Neural crest cell (in vitro differentiated cells): ENCODE measurements at places on chromosomes 3 and 15.
A peak's percentile ranks its signal among the peaks of the same experiment; 100 is the strongest.

GRCh38 chr15:88484682-88485331 lies 17.3 kb downstream of the MRPS11 start:
- no peak for DNase-seq

DNA sequence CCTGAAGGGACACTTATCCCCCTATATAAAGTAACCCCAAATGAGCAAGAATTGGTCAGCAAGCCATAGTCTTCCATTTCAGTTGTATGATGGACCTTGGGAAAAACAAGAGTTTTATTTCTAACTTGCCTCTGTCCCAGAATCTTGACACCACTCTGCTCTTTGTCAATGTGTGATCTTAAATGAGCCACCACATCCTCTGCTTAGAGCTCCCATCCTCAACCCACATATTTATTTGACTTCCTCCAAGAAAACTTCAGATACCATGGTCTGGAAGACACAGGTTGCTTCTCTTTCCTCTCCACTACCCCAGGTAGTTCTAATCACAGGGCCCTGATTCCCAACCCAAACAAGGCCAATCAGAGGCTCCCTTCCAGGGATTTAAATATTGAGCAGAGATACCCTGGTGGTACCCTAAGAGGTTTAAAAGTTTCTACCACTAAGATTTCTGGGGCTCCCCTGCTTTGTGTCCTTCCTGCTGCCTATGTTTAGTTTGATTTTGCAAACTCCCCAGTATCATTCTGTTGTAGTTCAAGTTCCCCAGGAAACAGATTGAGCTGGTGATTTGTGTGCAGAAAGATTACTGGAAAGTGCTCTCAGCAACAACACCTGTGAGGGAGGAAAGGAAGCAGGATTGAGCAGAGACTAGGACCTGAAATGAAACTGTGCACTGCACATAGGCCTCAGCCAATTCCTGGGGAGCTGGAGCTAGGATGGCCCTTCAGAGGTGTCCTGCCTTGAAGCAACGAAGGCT lies 64.3 kb downstream of the MTHFS start:
- no peak for DNase-seq

- DNase-seq, result no peak
These were observed 18.2 kb downstream of the DNAJB8 start for GRCh38 chr3:128448491-128448890.

- DNase-seq, result no peak
These were observed 236.3 kb downstream of the MEX3B start for GRCh38 chr15:81809543-81809942.

DNA sequence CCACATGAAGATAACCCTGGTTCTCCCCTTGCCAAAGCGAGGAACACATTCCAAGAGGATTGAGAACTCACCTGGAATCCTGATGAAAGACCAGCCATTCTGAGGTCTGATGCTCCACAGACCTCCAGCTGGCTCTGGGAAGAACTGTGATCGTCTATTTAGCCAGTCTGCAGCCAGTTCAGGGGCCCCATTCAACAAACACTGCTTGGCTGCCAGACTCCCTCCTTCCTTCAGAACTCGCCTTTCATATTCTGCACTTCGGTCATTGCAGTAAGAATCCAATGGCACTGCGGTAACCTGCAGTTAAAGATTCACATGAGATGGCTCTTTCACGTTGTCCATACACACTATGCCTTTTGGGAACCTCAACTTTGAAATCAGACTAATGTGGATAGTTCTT lies 67.6 kb downstream of the CHAC1 start:
- DNase-seq, result no peak

- DNase-seq, result no peak
These were observed 52.6 kb downstream of the TBC1D2B start for GRCh38 chr15:78024883-78025282.

- DNase-seq, result no peak
These were observed 410.4 kb upstream of the RORA start for GRCh38 chr15:61639491-61639890.

DNA sequence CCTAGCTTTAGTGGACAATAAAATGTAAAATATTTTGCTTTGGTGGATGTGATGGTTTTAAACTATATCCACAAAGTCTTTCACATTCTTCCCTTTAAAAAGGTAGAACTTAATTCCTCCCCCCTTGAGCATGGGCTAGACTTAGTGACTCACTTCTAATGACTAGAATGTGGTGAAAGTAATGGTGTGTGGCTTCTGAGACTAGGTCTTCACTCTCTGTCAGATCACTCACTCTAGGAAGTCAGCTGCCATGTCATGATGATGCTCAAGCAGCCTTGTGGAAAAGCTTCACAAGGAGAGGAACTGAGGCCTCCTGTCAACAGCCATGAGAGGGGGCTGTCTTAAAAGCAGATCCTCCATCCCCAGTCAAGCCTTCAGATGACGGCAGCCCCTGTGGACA lies 4.2 kb downstream of the LRRC2 start:
- no peak for DNase-seq

GRCh38 chr3:149340310-149340933 lies 7.0 kb upstream of the TM4SF18 start:
- no peak for DNase-seq

DNA sequence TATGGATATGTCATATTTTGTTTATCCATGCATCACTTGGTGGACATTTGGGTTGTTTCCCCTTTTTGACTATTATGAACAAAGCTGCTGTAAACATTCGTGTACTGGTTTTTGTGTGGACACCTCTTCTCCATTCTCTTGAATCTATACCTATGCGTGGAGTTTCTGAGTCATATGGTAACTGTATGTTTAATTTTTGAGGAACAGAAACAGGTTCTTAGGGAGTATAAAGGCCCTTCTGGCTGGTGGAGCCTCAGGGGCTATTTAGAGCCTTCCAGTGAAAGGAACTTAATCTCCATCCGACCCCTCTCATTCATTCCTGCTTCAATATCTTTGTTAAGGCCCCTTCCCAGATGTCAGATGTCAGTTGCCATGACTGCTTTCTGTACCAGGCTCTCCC lies 14.1 kb upstream of the CTXND1 start:
- DNase-seq, result no peak

DNA sequence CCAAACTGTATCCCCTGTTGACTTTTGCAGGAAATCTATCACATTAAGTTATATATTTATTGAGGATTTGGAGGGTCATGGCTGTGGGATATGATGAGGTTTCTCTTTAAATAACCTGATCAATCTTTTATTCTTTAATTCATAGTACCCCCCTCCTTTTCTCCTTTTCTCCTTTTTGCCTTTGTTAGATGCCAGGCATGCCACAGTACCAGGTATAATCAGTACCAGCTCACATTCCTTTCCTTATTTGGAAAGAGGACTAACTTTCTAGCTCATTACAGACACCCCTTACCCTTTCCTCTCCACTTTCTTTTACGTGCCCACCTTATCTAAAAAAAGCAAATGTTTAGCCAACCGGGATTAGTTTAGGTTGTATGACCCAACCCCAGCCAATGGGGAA lies 326.4 kb upstream of the NAALADL2 start:
- no peak for DNase-seq

DNA sequence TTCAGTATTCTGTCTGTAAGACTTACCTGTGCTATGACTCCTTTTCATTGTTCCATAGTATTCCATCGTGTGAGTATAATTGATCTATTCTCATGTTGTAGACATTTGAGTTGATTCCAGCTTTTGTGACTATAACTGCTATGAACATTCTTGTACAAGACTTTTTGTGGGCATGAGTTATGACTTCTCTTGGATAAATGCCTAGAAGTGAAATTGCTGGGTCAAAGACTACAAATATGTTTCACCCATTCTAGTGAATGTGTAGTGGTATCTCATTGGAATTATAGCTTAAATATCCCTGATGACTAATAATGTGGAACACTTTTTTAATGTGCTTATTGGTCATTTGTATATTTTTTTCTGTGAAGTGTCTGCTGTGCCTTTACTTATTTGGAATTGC lies 27.6 kb upstream of the NPHP3 start:
- DNase-seq, result no peak

DNA sequence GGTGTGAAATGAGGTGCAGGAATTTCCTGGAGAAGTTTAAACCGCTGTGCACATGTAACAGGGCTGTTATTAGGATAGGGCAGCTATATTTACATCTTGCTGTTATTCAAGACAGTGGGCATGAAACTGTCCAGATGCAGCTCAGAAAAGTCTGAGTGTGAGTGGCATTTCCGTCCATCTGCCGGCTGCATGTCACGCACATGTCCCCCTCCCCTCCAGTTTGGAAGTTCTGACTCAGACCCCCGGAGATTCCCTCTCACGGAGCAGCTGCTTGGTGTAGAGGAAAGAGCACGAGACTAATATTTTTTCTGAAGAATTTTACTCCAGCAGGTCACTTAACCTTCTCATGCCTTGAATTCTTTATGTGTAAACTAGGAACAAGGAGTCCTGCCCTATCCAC lies 69.8 kb downstream of the FEM1B start:
- DNase-seq, result no peak

- no peak for DNase-seq
These were observed 80.7 kb downstream of the MBNL1 start for GRCh38 chr3:152349392-152349791.

DNA sequence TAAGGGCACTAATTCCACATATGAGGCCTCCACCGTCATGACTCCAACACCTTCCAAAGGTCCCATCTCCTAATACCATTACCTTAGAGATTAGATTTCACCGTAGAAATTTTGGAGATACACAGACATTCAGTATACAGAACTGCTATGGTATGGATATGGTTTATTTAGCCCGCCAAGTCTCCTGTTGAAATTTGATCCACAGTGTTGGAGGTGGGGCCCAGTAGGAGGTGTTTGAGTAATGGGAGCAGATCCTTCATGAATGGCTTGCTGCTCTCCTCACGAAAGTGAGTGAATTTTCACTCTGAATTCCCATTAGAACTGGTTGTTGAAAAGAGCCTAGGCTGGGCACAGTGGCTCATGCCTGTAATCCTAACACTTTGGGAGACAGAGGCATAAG lies 7.4 kb downstream of the MKRN3 start:
- DNase-seq, result no peak

DNA sequence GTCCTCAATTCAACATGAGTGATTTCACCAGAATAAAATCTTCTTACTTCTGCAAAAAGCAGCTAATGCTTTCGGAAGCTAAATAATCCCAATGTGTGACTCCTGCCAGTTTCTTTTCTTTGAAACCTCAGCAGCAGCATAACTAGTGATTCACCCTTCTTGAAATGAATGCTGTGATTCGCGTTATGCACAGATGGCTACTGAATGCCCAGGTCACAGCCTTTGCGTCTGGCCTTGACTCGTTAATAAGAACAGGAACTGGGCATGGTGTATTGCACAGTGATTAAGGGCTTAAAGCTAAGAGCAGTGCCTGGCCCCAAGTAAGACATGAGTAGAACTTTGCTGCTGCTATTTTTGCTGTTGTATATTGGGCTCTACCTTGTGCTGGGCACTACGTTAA lies 19.0 kb downstream of the CGNL1 start:
- DNase-seq, result no peak

- no peak for DNase-seq
These were observed 271.3 kb downstream of the PLOD2 start for GRCh38 chr3:145889730-145890129.

- DNase-seq, result no peak
These were observed 6.7 kb downstream of the ISLR start for GRCh38 chr15:74179983-74180880.

- no peak for DNase-seq
These were observed 105.7 kb downstream of the SNRPN start for GRCh38 chr15:25060472-25060803.

- DNase-seq, result no peak
These were observed 8.0 kb upstream of the PXK start for GRCh38 chr3:58324391-58325390.

DNA sequence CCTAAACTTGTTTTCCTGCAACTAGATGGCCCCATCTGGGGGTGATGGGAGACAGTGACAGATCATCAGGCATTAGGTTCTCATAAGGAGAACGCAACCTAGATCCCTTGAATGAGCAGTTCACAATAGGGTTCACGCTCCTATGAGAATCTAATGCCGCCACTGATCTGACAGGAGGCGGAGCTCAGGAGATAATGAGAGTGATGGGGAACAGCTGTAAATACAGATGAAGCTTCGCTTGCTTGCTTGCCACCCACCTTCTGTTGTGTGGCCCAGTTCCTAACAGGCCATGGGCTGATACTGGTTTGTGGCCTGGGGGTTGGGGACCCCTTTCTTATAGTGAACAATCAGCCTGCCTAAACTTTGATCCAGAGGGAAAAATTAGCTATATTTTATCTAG lies 15.2 kb upstream of the C3orf49 start:
- DNase-seq, result no peak

GRCh38 chr3:126113733-126114442 lies 30.0 kb upstream of the SLC41A3 start:
- no peak for DNase-seq

GRCh38 chr15:66252685-66253417 lies 699 bp downstream of the MEGF11 start:
- DNase-seq, result peak; percentile 23

DNA sequence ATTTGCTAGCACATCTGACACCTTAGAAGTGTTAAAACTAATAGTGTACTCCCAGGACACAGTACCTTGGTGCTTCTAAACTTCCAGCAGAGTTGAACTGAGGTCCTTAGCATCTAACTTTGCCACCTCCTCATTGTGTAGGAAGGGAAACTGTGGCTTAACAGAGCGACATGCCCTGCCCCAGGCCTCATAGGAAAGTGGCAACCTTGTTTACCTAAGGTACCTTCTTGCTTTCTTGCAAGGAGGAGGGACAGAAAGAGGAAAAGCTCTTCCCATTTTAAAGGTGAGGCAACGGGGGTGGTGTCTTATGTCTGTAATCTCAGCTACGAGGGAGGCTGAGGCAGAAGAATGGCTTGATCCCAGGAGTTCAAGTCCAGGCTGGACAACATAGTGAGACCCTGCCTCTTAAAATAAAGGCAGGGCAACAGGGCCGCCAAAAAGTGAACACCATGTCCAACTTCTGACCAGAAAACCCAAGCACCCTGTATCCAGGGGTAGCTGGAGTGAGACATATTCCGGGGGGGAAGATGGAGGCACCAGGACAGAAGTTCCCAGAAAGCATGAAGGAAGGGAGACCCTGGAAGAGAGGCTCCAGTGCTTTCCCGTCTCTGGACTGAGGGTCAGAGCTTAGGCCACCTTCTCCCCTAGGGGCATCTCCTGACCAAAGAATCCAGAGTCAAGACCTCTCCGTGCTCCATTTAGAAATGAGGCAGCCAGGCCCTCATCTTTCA lies 540 bp upstream of the KLHL40 start:
- DNase-seq, result no peak

GRCh38 chr3:26574766-26575165 lies 47.8 kb upstream of the LRRC3B start:
- DNase-seq, result no peak

- no peak for DNase-seq
These were observed 199.7 kb downstream of the ARRDC4 start for GRCh38 chr15:98160236-98160635.
